ENCODE measurements at places on chromosomes 6 and 20. TPM values are rescaled to one million over a fixed set of nuclear protein-coding genes. Genes with fewer than 3 reads are reported as not detected.

The L3MBTL3 gene
- 70.7 TPM for total RNA-seq

The CRNKL1 gene
- 34.2 TPM for total RNA-seq

The HLA-F gene
- total RNA-seq = 2.9 TPM

The SLC17A2 gene
- total RNA-seq = not detected

The CDH26 gene
- total RNA-seq = not detected

The SIRPB2 gene
- 0.79 TPM for total RNA-seq

The EDN1 gene
- 244 TPM for total RNA-seq

The ZNF831 gene
- total RNA-seq = not detected

The ASIP gene
- not detected for total RNA-seq

The HRH3 gene
- not detected for total RNA-seq

The PAX1 gene
- total RNA-seq = not detected

The BMP6 gene
- total RNA-seq = 203 TPM

The TGM2 gene
- total RNA-seq = 440 TPM

The TTBK1 gene
- total RNA-seq = under 0.01 TPM

The BPI gene
- not detected for total RNA-seq

The OTOR gene
- not detected for total RNA-seq

The RSPO3 gene
- 5.1 TPM for total RNA-seq

The OR2B6 gene
- total RNA-seq = not detected

The ZNF311 gene
- 0.66 TPM for total RNA-seq

The SASH1 gene
- total RNA-seq = 183 TPM

The TMEM242 gene
- total RNA-seq = 7.8 TPM

The DDX43 gene
- 0.66 TPM for total RNA-seq

The MRPL18 gene
- 94.5 TPM for total RNA-seq

The TAGAP gene
- total RNA-seq = not detected

The BTBD9 gene
- 17.4 TPM for total RNA-seq

The RBPJL gene
- total RNA-seq = not detected

The GPR6 gene
- total RNA-seq = not detected

The PTPRT gene
- total RNA-seq = not detected
